ENCODE measurements at places on chromosomes 1 and 21. TPM values are rescaled to one million over a fixed set of nuclear protein-coding genes. Genes with fewer than 3 reads are reported as not detected.
A peak's percentile ranks its signal among the peaks of the same experiment; 100 is the strongest.

DNA sequence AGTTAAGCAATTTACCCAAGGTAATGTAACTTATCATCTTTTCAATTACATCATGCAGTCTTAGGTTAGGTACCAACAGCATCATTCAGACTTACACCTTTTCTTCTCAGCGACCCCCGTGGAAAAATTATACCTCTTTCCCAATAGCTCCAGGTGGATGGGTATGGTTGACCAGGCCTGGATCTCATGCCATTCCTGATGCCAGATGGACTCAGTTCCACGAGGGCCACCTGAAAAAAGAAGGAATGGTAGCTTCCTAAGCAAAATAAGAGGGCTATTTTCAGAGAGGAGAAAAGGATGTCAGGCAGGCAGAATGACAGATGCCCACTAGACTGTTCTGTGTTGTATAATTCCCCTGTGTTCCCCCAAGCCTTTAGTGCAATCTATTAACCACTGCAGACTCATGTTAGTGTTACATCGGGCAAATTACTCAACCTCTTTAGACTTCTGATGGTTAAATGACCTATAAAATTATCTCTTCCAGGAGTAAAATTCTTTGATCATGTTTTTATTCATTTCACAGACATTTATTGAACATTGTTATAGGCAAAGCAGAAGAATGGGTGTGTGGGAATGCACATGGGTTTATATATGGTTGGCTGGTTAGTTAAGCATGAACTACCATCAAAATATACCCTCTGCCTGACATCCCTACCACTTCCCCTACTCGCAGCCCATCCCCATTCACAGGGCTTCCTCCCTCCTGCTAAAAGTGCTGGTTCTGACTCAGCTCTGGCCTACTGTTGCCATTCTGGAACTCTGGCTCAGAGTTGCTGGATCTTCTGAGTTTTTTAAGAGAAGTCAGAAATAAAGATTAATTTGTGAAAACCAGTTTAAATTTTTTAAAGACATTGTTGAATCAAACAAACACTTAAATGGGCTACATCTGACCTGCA, 10.6 kb upstream of the MYSM1 start:
- H3K27ac ChIP-seq, result no peak overlapping the region
- H3K36me3 ChIP-seq, result no peaks in the 10 kb centered on the region
- no peak overlapping the region for H3K4me3 ChIP-seq

DNA sequence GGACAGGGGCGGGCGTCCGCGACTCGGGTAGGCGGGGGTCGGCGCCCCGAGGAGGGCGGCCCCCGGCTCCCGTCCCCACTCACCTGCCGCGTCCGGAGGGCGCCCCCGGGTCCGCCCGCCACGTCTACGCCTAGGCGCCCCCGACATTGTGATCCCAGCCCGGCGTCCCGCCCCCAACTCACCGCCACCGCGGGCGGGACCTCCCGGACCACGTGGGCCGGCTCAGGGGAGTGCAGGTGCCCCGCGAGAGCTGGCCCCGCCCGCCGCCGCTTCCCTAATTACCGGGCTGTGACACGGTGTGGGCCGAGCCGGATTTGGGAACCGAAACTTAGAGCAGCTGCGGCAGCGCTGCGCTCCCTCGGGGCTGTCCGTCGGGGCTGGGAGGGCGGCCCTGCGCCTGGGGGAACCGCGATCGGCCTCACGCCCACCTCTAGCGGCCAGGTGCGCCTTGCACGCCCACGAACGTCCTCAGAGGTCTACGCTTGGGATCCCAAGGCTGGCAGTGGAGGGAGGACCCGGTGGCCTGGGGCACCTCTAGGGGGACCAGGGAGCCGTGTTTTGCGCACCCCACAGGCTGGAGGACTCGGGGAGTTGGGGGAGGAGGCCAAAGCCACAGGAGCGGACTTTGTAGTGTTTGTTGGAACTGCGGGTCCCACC, 521 bp upstream of the NADK start:
- DNase-seq, result peak; percentile 90
- H3K36me3 ChIP-seq, result no peaks in the 10 kb centered on the region
- peak overlapping the region; percentile 99 for H3K27ac ChIP-seq
- H3K4me3 ChIP-seq, result peak overlapping the region; percentile 81
- H3K4me1 ChIP-seq, result peaks cover 56% of the 10 kb centered on the region
- H3K27me3 ChIP-seq, result no peaks in the 10 kb centered on the region

- H3K27ac ChIP-seq, result no peak overlapping the region
- no peaks in the 10 kb centered on the region for H3K27me3 ChIP-seq
- DNase-seq, result no peak
- no peak overlapping the region for H3K4me3 ChIP-seq
- peaks cover 6% of the 10 kb centered on the region for H3K36me3 ChIP-seq
These were observed 41.3 kb downstream of the COQ8A start for GRCh38 chr1:226981386-226981817.

- H3K27me3 ChIP-seq, result no peaks in the 10 kb centered on the region
- H3K27ac ChIP-seq, result no peak overlapping the region
- DNase-seq, result no peak
- no peaks in the 10 kb centered on the region for H3K4me1 ChIP-seq
- no peaks in the 10 kb centered on the region for H3K36me3 ChIP-seq
These were observed 68.4 kb downstream of the CD34 start for GRCh38 chr1:207842506-207842905.

- no peak overlapping the region for H3K4me3 ChIP-seq
- H3K27ac ChIP-seq, result no peak overlapping the region
- peaks cover 3% of the 10 kb centered on the region for H3K27me3 ChIP-seq
- H3K36me3 ChIP-seq, result peaks cover 19% of the 10 kb centered on the region
- DNase-seq, result peak; percentile 21
These were observed 618.3 kb downstream of the SMYD3 start for GRCh38 chr1:245888809-245889208.

- no peak overlapping the region for H3K4me3 ChIP-seq
- H3K36me3 ChIP-seq, result no peaks in the 10 kb centered on the region
- H3K27me3 ChIP-seq, result no peaks in the 10 kb centered on the region
- H3K27ac ChIP-seq, result no peak overlapping the region
- H3K4me1 ChIP-seq, result no peaks in the 10 kb centered on the region
These were observed 750.9 kb downstream of the BRINP3 start for GRCh38 chr1:189726806-189727205.

DNA sequence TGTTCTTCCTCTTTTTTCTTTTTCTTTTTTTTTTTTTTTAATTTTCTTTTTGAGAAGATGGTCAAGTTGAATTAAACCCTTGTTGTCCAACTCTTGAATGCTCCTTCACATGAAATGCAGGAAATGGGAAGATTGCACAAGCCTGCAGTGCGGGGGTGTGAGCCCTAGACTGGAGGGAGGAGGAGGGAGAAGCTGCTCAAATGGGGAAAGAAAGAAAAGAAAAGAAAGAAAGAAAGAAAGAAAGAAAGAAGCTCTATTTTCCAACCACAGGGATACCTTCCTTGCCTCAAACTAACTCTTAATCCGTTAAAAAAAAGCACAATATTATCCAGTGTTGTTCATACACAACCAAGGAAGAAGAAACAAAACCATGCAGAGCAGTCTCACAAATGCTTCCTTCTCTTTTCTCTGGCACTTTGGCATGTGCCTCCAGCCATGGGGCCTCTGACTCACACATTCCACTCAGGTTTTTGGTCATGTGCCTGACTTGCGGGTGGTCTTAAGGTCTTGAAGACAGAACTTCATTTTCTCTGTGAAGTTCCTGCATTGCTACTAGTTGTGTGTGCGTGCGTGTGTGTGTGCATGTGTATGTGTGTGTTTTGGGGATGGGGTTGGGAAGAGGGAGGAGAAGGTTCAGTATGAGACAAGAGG, 276.1 kb downstream of the RPS6KC1 start:
- no peak overlapping the region for H3K4me3 ChIP-seq
- no peak overlapping the region for H3K27ac ChIP-seq
- H3K27me3 ChIP-seq, result no peaks in the 10 kb centered on the region
- H3K4me1 ChIP-seq, result peaks cover 11% of the 10 kb centered on the region
- H3K36me3 ChIP-seq, result no peaks in the 10 kb centered on the region

DNA sequence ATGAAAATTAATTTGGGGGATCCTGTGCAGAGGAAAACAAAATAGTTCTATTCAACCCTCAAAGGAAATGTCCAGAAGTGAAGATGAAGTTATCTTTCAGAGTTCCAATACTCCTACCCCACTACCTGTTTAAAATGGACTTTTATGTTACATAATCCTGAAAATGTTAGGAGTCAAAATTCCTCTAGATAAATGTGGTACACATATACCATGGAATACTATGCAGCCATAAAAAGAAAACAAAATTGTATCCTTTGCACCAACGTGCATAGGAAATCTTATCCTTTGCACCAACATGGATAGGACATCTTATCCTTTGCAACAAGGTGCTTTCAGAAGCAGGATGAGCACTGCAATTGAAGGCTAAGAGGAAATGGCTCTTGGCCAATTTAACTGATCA, 245.2 kb downstream of the LTN1 start:
- H3K4me1 ChIP-seq, result no peaks in the 10 kb centered on the region
- H3K27me3 ChIP-seq, result no peaks in the 10 kb centered on the region
- H3K27ac ChIP-seq, result no peak overlapping the region
- H3K4me3 ChIP-seq, result no peak overlapping the region
- H3K36me3 ChIP-seq, result peaks cover 3% of the 10 kb centered on the region
- DNase-seq, result no peak

- H3K27me3 ChIP-seq, result no peaks in the 10 kb centered on the region
- peaks cover 86% of the 10 kb centered on the region for H3K4me1 ChIP-seq
- peaks cover 5% of the 10 kb centered on the region for H3K36me3 ChIP-seq
- H3K4me3 ChIP-seq, result peak overlapping the region; percentile 22
These were observed 13.2 kb downstream of the PLPP3 start for GRCh38 chr1:56566061-56566744.

GRCh38 chr1:87513255-87513654, 184.6 kb downstream of the LMO4 start:
- no peak for DNase-seq
- H3K4me1 ChIP-seq, result peaks cover 6% of the 10 kb centered on the region
- no peak overlapping the region for H3K27ac ChIP-seq
- no peaks in the 10 kb centered on the region for H3K27me3 ChIP-seq

- no peaks in the 10 kb centered on the region for H3K36me3 ChIP-seq
- no peaks in the 10 kb centered on the region for H3K27me3 ChIP-seq
- H3K27ac ChIP-seq, result no peak overlapping the region
- H3K4me1 ChIP-seq, result no peaks in the 10 kb centered on the region
These were observed 23.7 kb downstream of the EIF2B3 start for GRCh38 chr1:44962729-44963128.

DNA sequence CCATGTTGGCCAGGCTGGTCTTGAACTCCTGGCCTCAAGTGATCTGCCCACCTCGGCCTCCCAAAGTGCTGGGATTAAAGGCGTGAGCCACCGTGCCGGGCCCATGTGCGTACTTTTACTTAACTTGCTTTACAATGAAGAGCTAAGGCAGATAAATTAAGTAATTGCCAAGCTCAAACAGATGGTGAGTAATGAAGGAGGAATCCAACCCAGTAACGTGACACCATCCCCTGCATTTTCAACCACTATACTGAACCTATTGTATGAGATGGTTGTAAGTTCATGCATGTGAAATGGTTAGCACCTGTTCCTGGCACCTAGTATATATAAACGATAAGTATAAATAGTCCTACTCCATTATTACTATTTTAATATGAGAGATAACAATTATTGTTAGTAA, 588.0 kb upstream of the BEND5 start:
- H3K4me1 ChIP-seq, result peaks cover 3% of the 10 kb centered on the region
- no peak overlapping the region for H3K4me3 ChIP-seq
- H3K27ac ChIP-seq, result no peak overlapping the region
- peak; percentile 10 for DNase-seq
- H3K36me3 ChIP-seq, result no peaks in the 10 kb centered on the region

GRCh38 chr1:10561955-10562354, 87.2 kb downstream of the PEX14 start:
- H3K27me3 ChIP-seq, result no peaks in the 10 kb centered on the region
- H3K4me1 ChIP-seq, result peaks cover 14% of the 10 kb centered on the region
- H3K4me3 ChIP-seq, result no peak overlapping the region
- H3K27ac ChIP-seq, result no peak overlapping the region
- H3K36me3 ChIP-seq, result peaks cover 13% of the 10 kb centered on the region

- no peak overlapping the region for H3K27ac ChIP-seq
- H3K27me3 ChIP-seq, result peaks cover 61% of the 10 kb centered on the region
- peaks cover 27% of the 10 kb centered on the region for H3K4me1 ChIP-seq
- peak; percentile 60 for DNase-seq
These were observed 689 bp upstream of the GPR137B start for GRCh38 chr1:236141447-236142252.

DNA sequence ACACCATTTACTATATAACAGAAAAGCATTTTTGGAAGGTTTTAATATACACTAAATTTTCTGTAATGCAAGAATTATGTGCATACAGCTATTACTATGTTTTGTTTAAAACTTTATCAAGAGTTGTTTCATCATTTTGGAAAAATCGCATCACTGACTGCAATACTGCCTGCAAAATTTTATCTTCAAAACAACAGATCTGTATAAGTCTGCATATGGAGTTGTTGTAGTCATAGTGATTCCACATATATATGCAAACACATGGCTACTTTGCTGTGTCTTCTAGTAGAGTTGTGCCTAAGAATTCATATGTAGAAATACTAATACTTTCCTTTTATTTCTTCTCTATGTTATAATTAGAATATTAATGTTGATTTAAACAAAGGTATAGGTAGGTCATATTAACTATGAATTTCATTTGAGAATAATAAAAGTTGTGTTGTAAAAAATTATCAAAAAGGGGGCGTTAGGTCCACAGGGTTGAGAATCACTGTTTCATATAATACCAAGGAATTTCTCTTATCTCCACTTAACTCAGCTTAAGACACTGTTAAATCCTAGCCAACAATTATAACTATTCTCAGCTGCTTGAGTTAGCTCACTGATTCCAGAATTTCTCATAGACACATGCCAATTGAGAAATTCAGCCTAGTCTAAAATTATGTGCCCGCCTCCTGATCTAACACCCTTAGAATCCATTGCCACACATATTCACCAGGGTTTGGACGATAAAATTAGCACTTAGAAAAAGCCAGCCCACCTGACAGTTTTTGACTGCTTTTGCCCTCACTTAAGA, 22.9 kb upstream of the LAMC1 start:
- H3K36me3 ChIP-seq, result no peaks in the 10 kb centered on the region
- no peaks in the 10 kb centered on the region for H3K4me1 ChIP-seq
- DNase-seq, result no peak
- no peak overlapping the region for H3K27ac ChIP-seq
- H3K4me3 ChIP-seq, result no peak overlapping the region
- H3K27me3 ChIP-seq, result no peaks in the 10 kb centered on the region

- DNase-seq, result no peak
- no peak overlapping the region for H3K4me3 ChIP-seq
- peak overlapping the region; percentile 30 for H3K27ac ChIP-seq
- H3K36me3 ChIP-seq, result no peaks in the 10 kb centered on the region
- H3K27me3 ChIP-seq, result no peaks in the 10 kb centered on the region
- peaks cover 7% of the 10 kb centered on the region for H3K4me1 ChIP-seq
These were observed 146.0 kb downstream of the PLA2G4A start for GRCh38 chr1:186974774-186975181.

- peaks cover 14% of the 10 kb centered on the region for H3K4me1 ChIP-seq
- DNase-seq, result no peak
- no peak overlapping the region for H3K4me3 ChIP-seq
- H3K27ac ChIP-seq, result no peak overlapping the region
- H3K27me3 ChIP-seq, result no peaks in the 10 kb centered on the region
These were observed 66.4 kb upstream of the GALNT2 start for GRCh38 chr1:230000493-230001184.

GRCh38 chr1:164982545-164982944, 374.0 kb downstream of the LMX1A start:
- no peaks in the 10 kb centered on the region for H3K4me1 ChIP-seq
- no peaks in the 10 kb centered on the region for H3K36me3 ChIP-seq
- H3K4me3 ChIP-seq, result no peak overlapping the region

GLIS1 gene
- 0.18 TPM for total RNA-seq

AMIGO1 gene
- 2.4 TPM for total RNA-seq

WNT2B gene
- 1.0 TPM for total RNA-seq

MMP23B gene
- total RNA-seq, result 20.0 TPM

ATF3 gene
- total RNA-seq, result 12.5 TPM

KAZN gene
- 16.2 TPM for total RNA-seq

ELAVL4 gene
- total RNA-seq, result 0.50 TPM

RXFP4 gene
- total RNA-seq, result not detected

Measured in WTC11 (cell line).